ENCODE measurements at places on chromosomes 11 and 22.

- DNase-seq = no peak
Observed at GRCh38 chr11:38710262-38710661, 2112.2 kb upstream of the RAG2 start.

GRCh38 chr11:118714816-118715215 is 35.4 kb upstream of the TREH start:
- no peak for DNase-seq

DNA sequence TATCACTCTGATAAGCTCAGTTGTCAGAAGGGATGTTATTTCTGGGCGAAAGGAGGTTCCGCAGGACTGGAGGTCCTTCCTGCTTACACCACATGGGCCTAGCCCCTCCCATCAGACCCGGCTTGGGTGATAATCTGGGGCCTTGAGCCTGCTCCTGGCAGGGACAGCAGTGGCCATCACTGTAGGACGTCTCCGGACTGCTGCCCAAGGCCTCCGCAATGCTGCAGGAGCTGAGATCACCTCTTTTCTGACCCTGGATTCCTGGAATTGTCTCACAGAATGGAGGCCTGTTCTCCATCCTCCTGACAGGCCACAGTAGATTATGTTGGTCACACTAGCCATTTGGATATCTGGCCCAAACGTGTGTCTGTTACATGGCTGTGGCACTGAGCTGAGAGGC is 9.2 kb upstream of the BIK start:
- DNase-seq = no peak

DNA sequence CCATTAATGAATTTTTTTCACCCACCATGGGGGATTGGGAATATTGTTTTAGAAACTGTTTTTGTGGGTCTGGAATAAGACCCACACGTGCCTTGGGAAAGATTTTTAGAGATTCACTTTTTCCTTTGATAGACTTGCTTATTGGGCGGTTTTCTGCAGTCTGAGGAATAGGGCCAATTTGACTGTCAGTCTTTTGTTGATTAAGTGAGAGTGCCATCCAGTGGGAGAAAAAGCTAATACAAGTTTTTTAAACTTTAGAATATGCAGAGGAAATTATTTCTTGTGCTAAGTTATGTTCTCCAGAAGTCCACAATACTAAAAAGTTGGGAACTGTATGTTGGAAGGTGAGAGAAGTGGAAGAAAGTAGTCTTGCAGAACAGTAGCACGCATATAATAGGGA is 56.1 kb downstream of the PRMT3 start:
- DNase-seq = no peak

- DNase-seq = no peak
Observed at GRCh38 chr22:19772673-19773469, 12.3 kb downstream of the TBX1 start.

GRCh38 chr11:121445071-121445768 is 6.9 kb upstream of the SORL1 start:
- no peak for DNase-seq

DNA sequence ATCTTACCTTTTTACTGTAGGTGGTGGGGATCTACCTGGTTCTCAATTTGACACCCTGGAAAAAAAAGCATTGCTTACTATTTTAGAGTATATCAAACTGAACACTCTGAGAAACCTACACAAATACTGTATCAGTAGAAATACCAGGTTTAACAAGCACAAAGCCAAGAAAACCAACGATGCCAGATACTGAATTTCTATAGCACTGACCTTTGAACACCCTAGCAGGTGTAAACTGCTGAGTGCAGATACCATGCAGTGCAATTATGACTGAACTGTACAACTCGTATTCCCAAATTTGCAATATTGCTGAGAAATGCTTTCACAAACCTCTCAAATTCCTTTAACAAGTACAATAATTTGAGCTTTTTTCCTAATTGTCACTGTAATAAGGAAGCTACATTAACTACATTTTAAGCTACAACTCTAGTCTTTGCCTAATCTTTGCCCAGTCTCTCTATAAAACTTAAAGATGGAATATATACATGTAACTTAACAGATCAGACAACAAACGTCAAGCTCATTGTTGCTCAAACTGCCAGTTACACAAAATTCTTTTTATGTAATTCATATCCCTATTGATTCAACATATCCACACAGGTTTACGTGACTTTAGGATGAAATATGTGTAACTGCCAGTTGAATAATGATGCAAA is 8.9 kb downstream of the TAF1D start:
- DNase-seq = no peak

DNA sequence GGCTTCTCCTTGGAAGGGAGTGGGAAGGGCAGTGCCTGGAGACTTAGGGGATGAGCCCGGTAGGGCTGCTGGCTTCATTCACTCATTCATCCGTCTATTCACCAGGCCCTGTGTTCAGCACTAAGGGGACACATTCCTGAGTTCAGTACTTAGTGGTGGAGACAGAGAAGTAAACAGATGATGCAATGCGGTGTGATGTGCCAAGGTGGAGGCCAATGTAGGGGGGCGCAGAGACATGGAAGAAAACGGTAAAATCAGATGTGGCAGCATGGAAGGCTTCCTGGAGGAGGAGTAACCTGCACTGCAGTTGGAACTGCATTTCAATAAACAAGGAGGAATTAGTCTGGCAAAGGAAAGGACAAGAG is 21.3 kb downstream of the GRIK4 start:
- no peak for DNase-seq

- DNase-seq = no peak
Observed at GRCh38 chr22:36440429-36441002, 40.9 kb downstream of the TXN2 start.

- no peak for DNase-seq
Observed at GRCh38 chr11:15371533-15371932, 256.8 kb downstream of the INSC start.

DNA sequence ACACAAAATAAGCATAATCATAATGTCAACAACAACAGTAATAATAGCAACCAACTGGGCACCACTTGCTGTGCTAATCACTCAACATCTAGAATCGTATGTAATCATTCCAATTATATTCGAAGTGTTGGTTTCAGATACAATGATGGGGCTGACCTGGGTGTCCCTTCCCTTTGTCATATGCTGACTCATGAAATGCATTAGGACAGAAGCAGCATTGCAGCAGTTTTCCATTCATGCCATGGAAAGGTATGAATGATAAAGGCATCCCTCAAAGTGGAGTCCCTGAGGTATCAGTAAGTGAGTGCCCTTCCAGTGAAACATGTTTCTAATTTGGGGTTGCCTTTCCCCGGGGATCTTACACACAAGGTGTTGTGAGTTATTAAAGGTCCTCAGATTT is 46.3 kb upstream of the ANO3 start:
- no peak for DNase-seq

GRCh38 chr11:128338811-128339210 is 248.5 kb downstream of the ETS1 start:
- DNase-seq = no peak

DNA sequence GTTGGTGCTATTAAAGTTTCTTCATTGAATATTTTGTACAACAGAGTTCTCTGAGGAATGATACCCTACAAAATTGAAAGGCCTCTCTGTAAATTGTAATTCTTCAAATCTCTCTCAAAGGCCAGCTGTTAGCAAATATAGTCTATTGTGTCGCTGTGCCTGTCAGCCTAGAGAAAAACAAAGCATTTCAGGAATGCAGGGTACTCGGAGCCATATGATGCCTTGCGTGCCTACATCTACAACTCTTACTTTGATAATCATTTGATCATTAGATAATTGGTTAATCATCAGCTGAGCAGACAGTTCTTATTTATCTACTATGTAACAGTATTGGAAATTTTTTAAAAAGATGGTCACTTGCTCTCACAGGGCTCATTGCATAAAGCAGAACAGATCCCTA is 67.3 kb downstream of the RNF169 start:
- no peak for DNase-seq

DNA sequence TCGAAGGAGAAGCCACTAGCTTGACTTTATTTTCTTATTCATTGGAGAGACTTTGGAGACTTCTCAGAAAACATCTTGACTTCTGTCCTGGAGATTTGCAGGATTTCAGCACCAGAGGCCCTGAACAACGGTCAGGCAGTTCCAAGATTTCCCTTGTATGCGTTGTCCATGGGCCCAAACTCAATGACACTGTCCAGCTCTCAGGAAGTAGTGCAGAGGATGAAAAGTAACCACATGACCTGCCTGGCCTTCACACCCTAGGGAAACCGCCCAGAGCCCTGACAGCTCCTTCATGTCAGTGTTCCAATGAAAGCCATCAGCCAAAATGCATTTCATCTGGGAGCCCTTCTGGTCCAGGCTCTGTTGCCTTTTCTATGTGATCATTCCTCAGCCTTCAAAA is 214.1 kb downstream of the BLID start:
- no peak for DNase-seq

DNA sequence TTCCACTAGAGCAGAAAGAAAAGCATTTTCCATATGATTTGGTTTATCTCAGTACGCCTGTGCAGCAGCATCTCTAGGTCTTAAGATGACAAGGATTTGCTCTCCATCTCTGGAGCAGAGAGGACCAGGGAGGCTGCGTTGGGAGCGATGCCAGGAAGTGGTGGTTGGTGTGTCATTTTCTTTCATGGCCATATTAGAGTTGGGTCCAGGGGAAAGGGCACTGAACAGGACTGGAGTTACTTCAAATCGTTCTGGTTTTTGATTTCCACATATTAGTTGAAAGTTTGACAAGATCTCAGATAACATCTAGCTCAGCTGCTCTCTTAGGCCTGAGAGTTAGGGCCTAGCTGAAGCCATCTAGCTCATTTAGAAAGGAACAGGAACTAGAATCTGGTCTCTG is 157.7 kb downstream of the ADAMTS15 start:
- DNase-seq = no peak

- DNase-seq = peak; percentile 81
Observed at GRCh38 chr11:116037861-116038260, 533.6 kb upstream of the CADM1 start.

DNA sequence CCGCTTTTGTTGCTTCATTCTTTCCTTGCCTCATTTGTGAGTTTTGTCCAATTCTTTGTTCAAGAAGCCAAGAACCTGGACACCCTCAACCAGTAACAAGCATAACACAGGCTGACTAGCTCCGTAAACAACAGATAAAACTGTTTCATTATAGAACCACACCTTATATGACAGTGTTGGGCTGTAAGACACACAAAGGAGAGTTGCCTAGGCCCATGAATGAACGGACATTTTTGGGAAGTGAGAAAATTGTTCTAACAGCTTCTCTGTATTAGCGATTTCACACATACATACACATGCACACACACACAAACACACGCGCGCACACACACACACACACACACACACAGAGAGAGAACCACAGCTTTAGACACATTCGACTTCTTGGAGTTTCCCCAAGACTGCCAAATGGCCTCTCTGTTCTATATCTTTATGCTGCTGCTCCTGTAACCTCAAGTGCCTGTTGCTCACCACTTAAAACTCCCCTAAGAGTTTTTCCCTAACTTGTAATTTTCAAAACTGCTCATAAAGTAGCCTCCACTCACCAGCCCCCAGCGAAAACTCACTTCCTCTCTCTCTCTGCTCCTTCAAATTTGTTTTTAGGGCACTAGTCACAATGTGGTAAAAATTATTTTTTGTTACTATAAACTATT is 35.9 kb downstream of the CTSC start:
- no peak for DNase-seq

DNA sequence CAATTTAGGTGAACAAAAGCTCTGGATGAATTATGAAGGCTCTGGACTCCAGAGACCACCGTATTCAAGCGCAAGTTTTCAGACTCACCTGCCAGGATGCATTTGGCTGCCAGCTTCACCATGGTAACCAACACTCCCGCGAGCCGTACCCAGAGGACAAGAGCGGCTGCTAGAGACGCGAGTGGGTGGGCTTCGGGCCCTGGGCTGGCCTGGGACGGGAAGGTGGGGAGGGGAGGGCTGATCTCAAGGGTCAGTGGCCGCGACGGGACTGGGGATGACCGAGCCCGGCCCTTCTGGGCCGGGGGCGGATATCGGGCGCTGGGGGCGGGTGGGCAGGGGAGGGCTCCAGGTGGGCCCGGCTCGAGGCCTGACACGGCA is 344 bp downstream of the IFT27 start:
- peak; percentile 19 for DNase-seq

GRCh38 chr11:122112470-122113365 is 3.3 kb downstream of the BLID start:
- no peak for DNase-seq

GRCh38 chr11:118998388-118998717 is 415 bp downstream of the CENATAC start:
- no peak for DNase-seq

- no peak for DNase-seq
Observed at GRCh38 chr11:128931668-128932067, 11.0 kb downstream of the TP53AIP1 start.

- DNase-seq = no peak
Observed at GRCh38 chr11:70548976-70549375, 150.6 kb downstream of the CTTN start.

DNA sequence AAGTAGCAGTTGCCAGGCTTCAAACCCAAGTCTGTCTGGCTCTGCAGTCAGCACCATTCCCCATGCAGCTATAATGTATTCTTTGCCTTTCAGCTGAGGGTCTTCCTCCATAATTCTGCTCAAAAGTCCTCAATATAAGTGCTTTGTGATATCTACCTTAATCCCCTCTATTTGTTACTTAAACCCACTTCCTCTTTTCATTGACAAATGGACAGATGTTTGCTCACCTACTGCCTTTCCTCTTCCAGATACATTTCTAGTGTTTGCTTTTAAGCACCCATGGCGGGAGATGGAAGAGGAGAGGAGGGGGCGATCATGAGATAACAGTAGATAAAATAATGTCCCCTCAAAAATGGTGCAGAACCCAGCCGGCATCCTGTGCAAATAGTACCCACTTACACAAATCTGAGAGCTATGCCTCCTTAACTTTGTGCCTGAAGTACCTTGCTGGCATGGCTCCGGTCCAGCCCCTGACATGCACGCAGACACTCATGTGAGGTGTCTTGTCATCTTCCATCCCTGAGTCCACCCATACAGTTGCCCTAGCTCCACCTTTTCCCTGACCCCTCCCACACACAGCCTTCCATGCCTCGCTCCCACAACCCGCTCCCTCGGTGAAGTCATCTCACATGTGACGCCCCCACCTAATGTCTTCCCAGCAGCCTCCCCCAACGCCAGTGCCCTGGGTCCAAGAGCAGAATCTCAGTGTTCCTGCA is 109.6 kb downstream of the TRIM29 start:
- no peak for DNase-seq

- no peak for DNase-seq
Observed at GRCh38 chr22:20645954-20646353, 128.0 kb upstream of the SERPIND1 start.

All from COR-L47 (cell line).